ENCODE measurements at places on chromosomes 12 and 14. TPM values are rescaled to one million over a fixed set of nuclear protein-coding genes. Genes with fewer than 3 reads are reported as not detected.

DNA sequence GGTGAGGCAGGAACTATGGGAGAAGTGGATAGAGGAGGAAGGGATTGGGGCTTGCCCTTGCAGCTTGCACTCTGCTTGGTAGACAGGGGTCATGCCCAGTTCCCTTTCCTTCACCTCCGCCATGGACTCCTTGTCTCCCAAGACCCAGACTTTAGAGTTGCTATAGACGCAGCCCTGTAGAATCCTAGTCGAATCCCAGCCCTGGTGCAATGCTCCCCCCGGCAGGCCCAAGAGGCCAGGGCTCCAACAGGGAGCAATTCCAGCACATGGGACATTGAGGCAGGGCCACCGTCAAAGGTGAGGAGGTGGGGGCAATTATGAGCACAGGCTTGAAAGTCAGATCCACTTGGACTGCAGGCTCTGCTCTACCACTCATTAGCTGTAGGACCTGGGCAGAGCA lies 29.5 kb upstream of the BCDIN3D start:
- DNase-seq: no peak

Gene TMCC3
- total RNA-seq: 31.3 TPM

Gene MIP
- 0.30 TPM for total RNA-seq

Gene PGAM5
- total RNA-seq: 19.9 TPM

GRCh38 chr12:21992823-21993222 lies 51.6 kb upstream of the ABCC9 start:
- DNase-seq: no peak

Gene CYP27B1
- total RNA-seq: not detected

- DNase-seq: no peak
Measured at GRCh38 chr12:105721051-105721825, 390.7 kb downstream of the C12orf75 start.

DNA sequence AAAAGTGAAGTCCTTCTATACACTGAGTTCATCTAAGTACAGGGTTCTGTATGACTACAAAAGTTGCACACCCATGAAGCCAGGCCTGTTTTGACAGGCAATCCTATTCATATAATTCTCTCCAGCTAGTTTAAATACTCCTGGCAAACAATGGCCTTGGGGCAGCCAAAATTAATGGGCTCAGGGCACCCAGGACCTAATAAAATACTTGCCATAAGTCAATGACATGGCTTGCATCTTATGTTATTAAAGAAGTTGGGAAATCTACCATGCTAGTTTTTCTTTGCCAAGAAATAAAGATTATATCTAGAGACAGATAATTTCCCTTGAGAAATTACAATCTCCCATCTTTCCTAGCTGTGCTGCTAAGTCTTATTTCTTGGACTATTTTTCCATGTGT lies 11.1 kb upstream of the TMTC1 start:
- no peak for DNase-seq

Gene ALKBH1
- total RNA-seq: 10.7 TPM

DNA sequence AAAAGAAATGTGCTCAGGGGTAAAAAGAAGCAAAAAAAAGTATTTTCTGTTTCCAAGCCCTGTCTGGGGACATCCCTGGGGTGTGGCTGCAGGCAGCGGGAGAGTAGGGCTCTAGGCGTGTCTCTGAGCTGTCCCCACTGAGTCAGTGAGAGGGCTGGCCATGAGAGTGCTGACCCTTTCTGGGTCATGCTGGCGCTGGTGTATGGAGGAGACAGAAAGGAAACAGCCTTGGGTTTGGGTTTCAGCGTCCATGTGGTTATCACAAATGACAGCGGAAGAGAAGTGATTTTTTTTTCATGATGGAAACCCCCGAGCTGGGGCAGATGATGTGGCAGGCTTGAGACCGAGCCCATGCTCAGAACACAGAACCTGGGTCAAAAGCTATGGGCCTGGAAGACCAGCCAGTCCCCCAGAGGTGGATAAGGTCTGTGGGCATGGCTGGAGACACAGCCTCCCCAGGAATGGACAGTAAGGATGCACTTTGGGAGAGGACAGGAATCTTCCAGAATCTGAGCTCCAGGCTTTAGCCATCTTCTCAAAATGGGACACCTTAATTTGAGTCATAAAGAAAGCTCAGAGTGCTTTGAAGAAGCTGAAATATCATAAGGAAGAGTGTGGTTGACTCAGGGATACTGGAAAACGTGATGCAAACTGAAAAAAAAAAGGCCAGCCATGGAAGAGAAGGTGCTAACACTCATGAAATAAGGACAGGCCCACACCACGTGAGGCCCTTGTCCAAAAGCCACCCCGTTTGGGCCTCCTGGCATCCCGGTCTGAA lies 36.2 kb downstream of the SYNE3 start:
- no peak for DNase-seq

DNA sequence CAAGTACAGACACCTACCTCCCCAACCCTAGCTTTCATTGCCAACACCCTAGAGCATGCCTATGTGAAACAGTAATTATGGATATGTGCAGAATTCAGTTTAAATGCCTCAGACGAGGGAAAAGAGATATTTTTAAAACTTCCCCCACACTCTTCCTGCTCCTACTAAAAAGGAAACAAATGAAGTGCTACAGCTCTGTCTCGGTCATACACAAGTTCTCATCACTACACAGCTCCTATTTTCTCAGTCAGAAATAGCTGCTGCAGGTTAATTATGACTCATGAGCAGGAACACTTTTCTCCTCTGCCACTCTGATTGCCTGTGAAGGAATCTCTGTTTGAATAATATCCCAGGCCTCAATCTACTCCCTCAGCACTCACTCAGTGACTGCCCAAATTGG lies 703.6 kb upstream of the FLRT2 start:
- DNase-seq: no peak

DNA sequence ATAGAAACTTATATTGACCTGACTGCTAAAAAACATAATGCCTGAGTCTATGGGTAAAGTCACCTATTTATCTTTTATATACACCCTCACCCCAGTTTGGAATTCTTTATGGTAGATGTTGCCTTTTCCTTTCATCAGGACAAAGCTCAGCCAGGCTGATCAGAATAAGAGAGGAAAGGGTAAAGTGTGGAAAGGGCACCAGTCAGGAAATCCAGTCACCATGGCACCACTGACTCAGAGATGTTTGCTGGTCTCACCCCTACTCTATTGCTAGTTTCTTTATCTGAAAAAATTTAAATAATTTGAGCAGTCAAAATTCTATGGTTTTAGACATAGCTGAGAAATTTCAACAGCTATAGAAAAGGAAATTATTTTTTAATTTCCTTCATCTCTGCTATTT lies 49.2 kb upstream of the SSTR1 start:
- no peak for DNase-seq

All from spinal cord (tissue), 10 donors.